ENCODE measurements at places on chromosomes 11 and 22. TPM values are rescaled to one million over a fixed set of nuclear protein-coding genes. Genes with fewer than 3 reads are reported as not detected.
A peak's percentile ranks its signal among the peaks of the same experiment; 100 is the strongest.

Gene TMEM132A
- polyA plus RNA-seq: 1.1 TPM

Gene TBX10
- 0.43 TPM for polyA plus RNA-seq

Gene BTG4
- polyA plus RNA-seq: not detected

Gene BAD
- 39.5 TPM for polyA plus RNA-seq

Gene PHF5A
- 15.8 TPM for polyA plus RNA-seq

Gene GAS2L1
- 11.2 TPM for polyA plus RNA-seq

Gene SPON1
- 1.4 TPM for polyA plus RNA-seq

Gene TMA7B
- not detected for polyA plus RNA-seq

Gene APOA5
- 996 TPM for polyA plus RNA-seq

Gene ZC3H7B
- 30.2 TPM for polyA plus RNA-seq

DNA sequence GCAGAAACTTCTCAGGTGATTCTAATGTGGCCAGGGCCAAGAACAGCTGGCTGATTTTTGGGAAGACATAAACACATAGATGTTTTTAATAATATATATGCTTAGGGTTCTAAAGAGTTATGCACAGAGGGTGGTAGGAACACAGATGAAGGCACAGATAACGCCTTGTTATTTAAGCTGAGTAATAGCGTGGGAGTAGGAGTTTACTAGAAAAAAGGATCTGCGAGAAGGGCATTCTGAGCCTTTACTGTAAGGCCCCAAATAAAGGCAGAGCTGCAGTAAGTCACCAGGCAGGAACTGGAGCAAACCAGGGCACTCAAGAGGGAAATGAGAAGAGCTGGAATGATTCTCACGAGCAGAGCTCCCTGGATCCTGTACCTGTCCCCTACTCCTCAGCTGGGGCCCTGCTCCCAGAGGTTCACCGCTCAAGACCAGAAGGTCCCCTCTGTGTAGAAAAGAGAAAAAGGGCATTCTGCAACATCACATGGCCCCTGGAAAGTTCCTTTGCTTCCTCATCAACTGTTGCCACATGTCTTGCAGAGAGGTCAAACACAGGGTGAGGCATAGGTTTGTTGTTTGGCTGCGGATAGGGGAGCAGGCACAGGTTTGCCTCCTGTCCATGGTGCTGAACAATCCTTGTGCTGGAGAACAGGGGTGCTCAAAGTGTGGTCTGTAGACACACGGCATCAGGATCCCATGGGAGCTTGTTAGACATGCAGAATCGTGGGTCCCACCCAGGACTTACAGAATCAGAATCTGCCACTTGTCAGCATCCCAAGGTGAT is 125.7 kb downstream of the TENM4 start:
- no peaks in the 10 kb centered on the region for H3K36me3 ChIP-seq
- H3K4me3 ChIP-seq: no peak overlapping the region
- H3K27ac ChIP-seq: no peak overlapping the region
- no peak for DNase-seq
- no peaks in the 10 kb centered on the region for H3K4me1 ChIP-seq

DNA sequence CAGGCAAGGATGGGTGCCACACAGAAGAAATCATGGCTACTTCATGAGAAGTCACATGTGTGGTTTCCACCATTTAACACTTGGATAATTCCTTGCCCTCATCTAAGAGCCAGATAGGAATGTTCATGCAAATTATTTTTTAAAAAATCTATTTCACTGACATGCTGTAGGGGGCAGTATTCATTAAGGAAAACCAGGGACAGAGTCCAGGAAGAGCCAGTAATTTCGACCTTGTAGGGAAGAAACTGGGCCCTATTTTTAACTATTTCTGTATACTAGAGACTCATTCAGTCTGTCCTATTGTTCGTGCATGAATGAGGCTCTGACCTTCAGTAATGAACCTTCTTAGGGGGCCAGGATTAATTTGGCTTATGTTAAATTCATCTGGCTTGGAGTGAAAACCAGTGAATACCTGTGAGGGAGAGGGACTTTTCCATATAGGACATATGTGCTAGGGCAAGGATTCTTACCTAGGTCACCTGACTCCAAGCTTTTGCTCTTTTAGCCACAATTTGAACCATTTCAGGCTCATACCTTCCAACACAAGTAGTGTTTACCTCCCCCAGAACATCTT is 192.7 kb downstream of the NAV2 start:
- H3K4me1 ChIP-seq: peaks cover 26% of the 10 kb centered on the region
- no peak overlapping the region for H3K27ac ChIP-seq
- no peak overlapping the region for H3K4me3 ChIP-seq
- DNase-seq: no peak
- H3K36me3 ChIP-seq: no peaks in the 10 kb centered on the region

DNA sequence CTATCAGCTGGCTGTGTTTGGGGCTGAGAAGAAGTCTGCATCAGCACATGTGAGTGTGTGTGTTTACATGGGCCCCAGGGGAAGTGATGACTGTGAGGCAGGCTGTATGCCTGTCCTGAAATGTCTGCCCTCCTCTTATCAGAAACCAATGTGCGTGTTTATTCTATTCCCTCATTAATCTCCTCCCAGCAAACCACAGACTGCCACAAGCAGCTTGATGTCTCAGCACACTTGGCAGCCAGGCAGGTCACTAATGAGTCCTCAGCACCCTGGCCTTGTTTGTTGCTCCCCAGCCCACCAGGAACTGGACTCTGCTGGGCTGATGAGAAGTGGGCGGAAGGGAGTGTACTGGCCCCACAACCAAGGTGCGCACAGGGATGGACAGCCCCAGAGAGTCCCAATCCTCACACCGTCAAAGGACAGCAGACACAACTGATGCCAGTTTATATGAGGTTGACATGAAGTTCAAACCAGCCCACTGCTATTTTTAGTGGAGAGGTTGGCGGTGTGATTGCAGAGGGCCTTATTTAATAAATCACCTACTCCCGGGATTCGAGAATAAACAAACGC is 225.8 kb downstream of the ETS1 start:
- H3K27me3 ChIP-seq: peaks cover 6% of the 10 kb centered on the region
- H3K4me1 ChIP-seq: no peaks in the 10 kb centered on the region
- no peak overlapping the region for H3K27ac ChIP-seq
- no peaks in the 10 kb centered on the region for H3K36me3 ChIP-seq
- no peak overlapping the region for H3K4me3 ChIP-seq

GRCh38 chr11:94857337-94857736 is 89.2 kb downstream of the AMOTL1 start:
- peaks cover 13% of the 10 kb centered on the region for H3K36me3 ChIP-seq
- no peaks in the 10 kb centered on the region for H3K27me3 ChIP-seq
- no peak for DNase-seq
- H3K4me3 ChIP-seq: no peak overlapping the region
- H3K27ac ChIP-seq: no peak overlapping the region

- no peak overlapping the region for H3K27ac ChIP-seq
- H3K27me3 ChIP-seq: no peaks in the 10 kb centered on the region
- peaks cover 1% of the 10 kb centered on the region for H3K4me1 ChIP-seq
- no peak for DNase-seq
- no peaks in the 10 kb centered on the region for H3K36me3 ChIP-seq
These were observed 8.6 kb downstream of the ALDH3B1 start for GRCh38 chr11:68018730-68019190.

DNA sequence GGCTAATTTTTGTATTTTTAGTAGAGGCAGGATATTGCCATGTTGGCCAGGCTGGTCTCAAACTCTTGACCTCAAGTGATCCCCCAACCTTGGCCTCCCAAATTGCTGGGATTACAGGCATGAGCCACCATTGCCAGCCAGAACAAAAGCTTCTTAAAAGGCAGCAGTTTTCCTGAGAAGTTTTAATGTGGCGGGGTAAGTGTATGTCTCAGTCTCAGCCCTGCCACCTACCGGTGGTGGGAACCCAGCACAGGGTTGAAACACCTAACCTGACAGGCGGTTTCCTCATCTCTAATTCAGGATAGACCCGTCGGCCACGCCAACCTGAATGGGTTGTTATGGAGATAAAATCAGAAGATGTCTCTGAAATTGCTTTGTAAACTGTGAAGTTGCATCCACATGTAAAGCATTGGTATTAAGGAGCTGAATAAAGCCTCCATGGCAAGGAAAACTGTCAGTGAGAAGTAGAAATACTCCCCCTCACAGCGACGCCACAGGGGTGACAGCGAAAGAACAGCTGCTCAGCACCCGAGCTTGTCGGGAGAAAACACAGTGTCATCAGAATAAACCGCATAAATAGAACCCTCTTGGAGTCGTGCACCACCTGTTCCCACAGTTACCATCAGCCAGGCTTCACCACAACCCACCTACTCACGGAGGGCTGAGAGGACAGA is 165.9 kb upstream of the NCAM1 start:
- H3K4me1 ChIP-seq: no peaks in the 10 kb centered on the region
- H3K27me3 ChIP-seq: no peaks in the 10 kb centered on the region

- no peak overlapping the region for H3K4me3 ChIP-seq
- H3K4me1 ChIP-seq: no peaks in the 10 kb centered on the region
- H3K36me3 ChIP-seq: no peaks in the 10 kb centered on the region
These were observed 256.0 kb upstream of the SESN3 start for GRCh38 chr11:95486979-95487378.

- no peak for DNase-seq
- H3K27me3 ChIP-seq: no peaks in the 10 kb centered on the region
- H3K27ac ChIP-seq: peak overlapping the region; percentile 53
- H3K4me3 ChIP-seq: no peak overlapping the region
These were observed 51.3 kb downstream of the MYH9 start for GRCh38 chr22:36336246-36337182.

GRCh38 chr11:121699801-121700200 is 247.0 kb upstream of the SORL1-AS1 start:
- H3K4me1 ChIP-seq: no peaks in the 10 kb centered on the region
- no peak for DNase-seq
- no peaks in the 10 kb centered on the region for H3K36me3 ChIP-seq
- H3K27me3 ChIP-seq: no peaks in the 10 kb centered on the region

DNA sequence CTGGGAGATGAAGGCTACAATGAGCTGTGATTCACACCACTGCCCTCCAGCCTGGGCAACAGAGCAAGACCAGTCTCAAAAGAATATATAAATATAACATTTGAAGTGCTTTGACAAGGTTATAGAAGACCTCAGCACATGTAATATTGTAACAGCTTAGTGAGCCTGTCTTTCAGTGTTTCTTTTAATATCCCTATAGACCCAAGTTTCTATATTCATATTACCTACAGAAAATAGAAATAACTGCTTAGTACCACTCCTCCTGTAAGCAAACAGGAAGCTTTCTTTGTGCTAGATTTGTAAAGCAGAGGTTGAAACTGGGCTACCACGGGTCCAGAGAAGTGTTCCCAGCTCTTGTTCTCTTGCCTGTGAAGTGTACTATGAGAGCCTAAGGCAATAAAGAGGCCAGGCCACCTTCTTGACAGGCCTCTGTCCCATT is 68.2 kb downstream of the PPP2R1B start:
- no peak overlapping the region for H3K4me3 ChIP-seq
- no peak overlapping the region for H3K27ac ChIP-seq
- no peaks in the 10 kb centered on the region for H3K27me3 ChIP-seq
- no peaks in the 10 kb centered on the region for H3K4me1 ChIP-seq

- no peak overlapping the region for H3K4me3 ChIP-seq
- H3K27me3 ChIP-seq: no peaks in the 10 kb centered on the region
- no peaks in the 10 kb centered on the region for H3K4me1 ChIP-seq
These were observed 16.0 kb downstream of the TRIM3 start for GRCh38 chr11:6457581-6458320.

DNA sequence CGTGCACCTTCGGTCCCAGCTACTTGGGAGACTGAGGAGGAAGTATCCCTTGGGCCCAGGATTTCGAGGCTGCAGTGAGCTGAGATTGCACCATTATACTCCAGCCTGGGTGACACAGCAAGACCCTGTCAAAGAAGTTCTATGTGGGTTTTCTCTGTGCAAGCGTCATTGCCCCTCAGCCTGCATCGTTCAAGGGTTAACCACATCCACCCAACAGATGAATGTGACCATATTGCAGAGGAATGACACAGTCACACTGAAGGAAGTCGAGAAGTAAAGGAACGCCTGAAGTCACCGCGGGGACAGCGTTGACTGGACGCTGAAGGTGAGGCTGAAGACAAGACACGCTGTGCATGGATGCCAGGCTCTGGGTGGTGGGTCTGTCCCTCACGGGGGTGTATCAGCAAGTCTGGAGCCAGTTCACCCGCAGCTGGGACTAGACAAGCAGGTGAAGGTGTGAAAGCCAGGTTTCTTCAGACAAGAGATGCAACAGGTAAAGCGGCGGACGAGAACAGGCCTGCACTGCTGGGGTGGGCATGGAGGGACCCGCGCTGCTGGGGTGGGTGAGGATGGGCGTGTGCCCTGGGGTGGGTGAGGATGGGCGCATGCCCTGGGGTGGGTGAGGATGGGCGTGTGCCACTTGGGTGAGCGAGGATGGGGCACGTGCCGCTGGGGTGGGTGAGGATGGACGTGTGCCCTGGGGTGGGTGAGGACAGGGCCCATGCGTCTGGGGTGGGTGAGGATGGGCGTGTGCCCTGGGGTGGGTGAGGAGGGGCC is 36.5 kb upstream of the TOLLIP start:
- no peak overlapping the region for H3K27ac ChIP-seq
- H3K4me3 ChIP-seq: no peak overlapping the region
- no peaks in the 10 kb centered on the region for H3K36me3 ChIP-seq

DNA sequence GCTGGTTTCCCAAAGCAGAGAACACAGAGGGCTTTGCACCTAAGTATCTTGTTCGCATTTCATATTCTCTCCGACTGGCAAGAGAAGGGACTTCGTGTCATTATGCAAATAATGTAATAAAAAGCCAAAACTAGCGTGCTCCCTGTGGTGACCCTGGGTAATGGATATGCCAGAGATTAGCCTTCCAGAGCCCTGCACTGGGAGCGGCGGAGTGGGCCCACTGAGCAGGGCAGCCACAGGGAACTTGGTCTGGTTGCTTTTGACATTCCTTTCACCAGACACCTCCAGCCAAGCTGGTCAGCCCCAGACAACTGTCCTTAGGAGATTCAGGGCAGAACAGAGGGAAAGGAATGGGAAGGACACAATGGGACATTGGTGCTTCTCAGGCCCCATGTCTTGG is 56.1 kb downstream of the FLI1 start:
- H3K4me3 ChIP-seq: no peak overlapping the region
- no peaks in the 10 kb centered on the region for H3K4me1 ChIP-seq
- no peaks in the 10 kb centered on the region for H3K27me3 ChIP-seq

- H3K4me3 ChIP-seq: no peak overlapping the region
- no peak overlapping the region for H3K27ac ChIP-seq
- no peak for DNase-seq
- H3K27me3 ChIP-seq: no peaks in the 10 kb centered on the region
- H3K4me1 ChIP-seq: no peaks in the 10 kb centered on the region
- H3K36me3 ChIP-seq: no peaks in the 10 kb centered on the region
These were observed 106.2 kb downstream of the PKNOX2 start for GRCh38 chr11:125270711-125271110.
